Testis (tissue), 5 donors: ENCODE measurements at places on chromosomes 7 and 10. TPM values are rescaled to one million over a fixed set of nuclear protein-coding genes. Genes with fewer than 3 reads are reported as not detected.

The ZNF277 gene
- 14.6 TPM for polyA plus RNA-seq

The ANKRD1 gene
- polyA plus RNA-seq, result 2.1 TPM

The TMEM60 gene
- polyA plus RNA-seq, result 27.9 TPM

The PNLIP gene
- polyA plus RNA-seq, result not detected

The PTPRZ1 gene
- 2.2 TPM for polyA plus RNA-seq

The CC2D2B gene
- polyA plus RNA-seq, result 16.5 TPM

The ICA1 gene
- 90.3 TPM for polyA plus RNA-seq

The ACSL5 gene
- polyA plus RNA-seq, result 20.1 TPM

The BTBD16 gene
- 21.3 TPM for polyA plus RNA-seq

The IFIT1 gene
- polyA plus RNA-seq, result 14.8 TPM

The MYO3A gene
- polyA plus RNA-seq, result 9.5 TPM

The TFR2 gene
- polyA plus RNA-seq, result 1.1 TPM

The MOGAT3 gene
- polyA plus RNA-seq, result not detected

The COL13A1 gene
- polyA plus RNA-seq, result 2.5 TPM

The GCK gene
- polyA plus RNA-seq, result 0.90 TPM

The MBL2 gene
- polyA plus RNA-seq, result 0.08 TPM

The DPYSL4 gene
- 13.9 TPM for polyA plus RNA-seq

The AGMO gene
- 13.1 TPM for polyA plus RNA-seq

The RSU1 gene
- 38.4 TPM for polyA plus RNA-seq

GRCh38 chr10:132707121-132707775 is 78.7 kb downstream of the NKX6-2 start:
- no peak for DNase-seq

DNA sequence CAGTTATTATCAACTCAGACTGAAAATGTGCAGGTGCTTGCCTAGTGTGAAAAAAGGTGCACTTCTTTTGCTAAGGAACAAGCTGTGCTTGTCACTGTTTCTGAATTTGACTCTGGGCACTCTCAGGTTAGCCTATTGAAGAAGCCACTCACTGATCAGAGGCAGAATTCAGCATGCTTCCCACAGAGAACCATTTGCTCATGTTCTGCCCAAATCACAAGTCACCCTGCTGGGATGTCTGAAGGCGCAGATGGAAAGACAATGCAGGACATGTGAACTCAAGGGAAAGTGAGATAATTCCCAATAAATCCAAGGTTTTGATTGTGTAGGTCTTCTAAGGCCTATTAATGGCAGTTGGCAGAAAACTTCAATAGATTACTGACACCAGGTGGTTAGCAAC is 47.8 kb upstream of the CSTF2T start:
- no peak for DNase-seq

- DNase-seq, result no peak
Measured at GRCh38 chr10:127928021-127928806, 21.3 kb downstream of the PTPRE start.

GRCh38 chr7:130500463-130500862 is 8.6 kb downstream of the MEST start:
- no peak for DNase-seq

DNA sequence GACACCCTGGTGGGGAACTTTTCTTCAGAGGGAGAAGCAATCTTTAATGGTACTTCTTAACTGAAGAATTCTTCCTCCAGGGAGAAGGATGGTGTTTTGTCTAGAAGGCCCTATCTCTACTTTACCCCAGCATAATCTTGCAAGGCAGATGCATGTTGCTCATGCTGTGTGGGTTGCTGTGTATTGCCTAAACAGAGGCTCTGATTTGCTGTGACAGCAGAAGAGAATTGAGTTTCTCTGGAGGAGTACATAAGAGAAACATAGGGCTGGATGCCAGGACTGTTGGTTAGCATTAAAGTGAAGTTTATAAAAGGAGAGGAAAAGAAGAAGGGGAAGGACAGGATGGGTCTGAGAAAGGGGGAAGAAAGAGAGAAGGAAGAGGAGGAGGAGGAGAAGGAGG is 248.1 kb upstream of the HPS1 start:
- DNase-seq, result no peak

GRCh38 chr10:57222603-57223002 is 861.5 kb upstream of the ZWINT start:
- no peak for DNase-seq

DNA sequence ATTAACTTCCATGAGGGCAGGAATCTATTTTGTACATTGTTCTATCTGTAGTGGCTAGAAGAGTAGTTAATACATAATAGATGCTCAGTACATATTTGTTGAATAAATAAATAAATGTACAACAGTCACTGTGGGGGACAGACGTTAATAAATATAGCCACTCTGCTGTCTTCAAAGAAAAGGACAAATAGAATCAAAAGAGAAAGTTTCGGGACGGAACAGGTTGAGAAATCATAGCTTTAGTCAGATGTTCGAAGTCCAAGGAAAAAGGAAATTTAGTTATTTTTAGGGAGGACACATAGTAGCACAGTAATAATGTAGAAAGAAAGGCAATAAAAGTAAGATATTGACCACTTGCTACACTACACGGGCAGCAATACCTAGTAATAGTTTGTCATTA is 861.4 kb downstream of the PCDH15 start:
- DNase-seq, result no peak

- DNase-seq, result no peak
Measured at GRCh38 chr7:48350515-48350914, 179.3 kb downstream of the ABCA13 start.

DNA sequence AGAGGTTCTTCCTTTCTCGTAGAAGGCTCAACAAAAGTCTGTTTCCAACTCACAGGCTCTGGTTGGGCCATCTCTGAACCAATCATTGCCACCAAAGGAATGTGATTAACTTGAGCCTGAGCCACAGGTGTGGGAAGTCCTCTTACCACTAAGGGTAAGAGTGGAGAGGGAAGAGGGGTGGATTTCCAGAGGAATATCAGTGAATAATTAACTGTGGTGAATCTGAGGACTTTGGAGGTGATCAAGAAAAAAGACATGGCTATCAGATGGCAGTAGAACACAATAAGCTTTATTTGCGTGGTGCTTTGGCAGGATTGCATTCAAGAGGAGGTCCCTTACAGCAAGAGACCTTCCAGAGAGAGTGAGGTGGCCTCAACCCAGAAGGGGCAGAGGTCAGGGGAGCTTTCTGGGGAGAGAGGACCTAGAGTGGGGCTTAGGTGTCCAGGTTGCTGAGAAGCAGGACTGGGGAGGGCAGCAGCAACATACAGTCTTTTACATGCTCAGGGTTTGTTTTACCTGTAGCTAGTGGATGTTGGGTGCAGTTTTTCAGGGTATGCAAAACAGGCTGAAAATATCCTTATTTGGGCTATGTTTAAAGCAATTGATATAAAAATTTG is 61.4 kb downstream of the BBS9 start:
- DNase-seq, result no peak

DNA sequence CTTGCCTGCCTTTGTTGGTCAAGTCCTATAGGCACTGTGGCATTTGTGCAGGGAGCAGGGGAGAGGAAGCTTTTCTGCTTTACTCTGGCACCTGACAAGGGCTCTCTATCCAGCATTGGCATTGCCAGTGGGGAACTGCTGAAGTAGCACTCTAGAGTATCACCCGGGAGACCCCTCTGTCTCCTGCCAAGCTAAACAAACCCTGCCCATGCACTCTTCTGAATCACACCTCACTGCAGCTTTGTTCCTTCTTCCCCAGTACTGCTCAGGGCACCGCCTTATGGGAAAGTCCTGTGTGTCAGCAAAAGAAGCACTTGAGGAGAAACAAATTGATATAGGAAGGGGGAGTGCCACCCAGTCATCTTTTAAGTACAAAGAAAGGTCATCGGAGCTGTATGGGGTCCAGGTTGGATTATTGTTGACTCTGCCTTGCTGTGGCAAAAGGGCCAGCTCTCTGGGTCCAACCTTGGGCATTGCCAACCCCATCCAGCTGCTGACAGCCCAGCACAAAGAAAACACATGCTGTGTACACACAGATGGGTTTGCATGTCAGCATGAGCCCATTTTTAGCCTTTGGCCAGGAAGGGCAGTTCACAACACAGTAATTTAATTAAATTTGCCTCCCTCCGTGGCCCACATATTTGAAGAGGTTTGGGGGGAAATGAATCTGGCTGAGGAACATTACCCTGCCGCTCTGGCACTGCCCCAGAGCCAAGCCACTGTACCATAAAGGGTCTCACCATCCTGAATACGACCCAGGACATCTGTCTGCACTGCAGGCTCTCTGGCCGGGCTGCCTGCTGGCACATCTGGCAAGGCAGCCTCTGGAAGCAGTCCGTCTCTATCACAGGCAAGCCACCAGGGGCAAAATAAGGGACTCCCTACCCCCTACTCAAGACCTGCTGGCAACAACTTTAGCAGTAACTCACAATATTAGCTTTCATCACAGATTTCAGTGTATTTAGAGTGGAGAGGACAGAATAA is 13.1 kb downstream of the LRRC4 start:
- DNase-seq, result no peak

- DNase-seq, result no peak
Measured at GRCh38 chr7:48147078-48147591, 24.1 kb upstream of the ABCA13 start.

- no peak for DNase-seq
Measured at GRCh38 chr10:64303566-64303965, 782.4 kb downstream of the REEP3 start.

- DNase-seq, result no peak
Measured at GRCh38 chr7:67843001-67843565, 846.5 kb downstream of the TYW1 start.

GRCh38 chr10:111034598-111035310 is 42.1 kb upstream of the ADRA2A start:
- DNase-seq, result no peak

- no peak for DNase-seq
Measured at GRCh38 chr7:8178353-8178752, 83.6 kb downstream of the ICA1 start.

DNA sequence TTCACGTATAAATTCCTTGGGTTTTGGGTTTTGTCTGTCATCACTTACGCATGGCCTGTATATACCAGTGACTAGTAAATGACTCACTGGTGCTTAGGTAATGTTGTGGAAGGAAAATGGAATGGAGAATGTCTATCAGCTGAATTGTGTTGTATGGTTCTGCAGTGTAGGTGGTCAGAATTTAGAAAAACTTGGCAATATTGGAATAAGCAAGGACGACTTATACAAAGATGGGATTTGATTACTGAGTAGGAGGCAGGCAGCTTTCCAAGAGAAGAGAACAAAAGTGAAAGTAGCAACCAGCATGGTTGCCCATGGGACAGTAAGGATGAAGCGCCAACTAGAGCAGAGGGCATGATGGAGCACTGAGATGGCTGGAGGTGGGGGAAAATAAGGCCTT is 168.6 kb upstream of the CSTF2T start:
- no peak for DNase-seq

DNA sequence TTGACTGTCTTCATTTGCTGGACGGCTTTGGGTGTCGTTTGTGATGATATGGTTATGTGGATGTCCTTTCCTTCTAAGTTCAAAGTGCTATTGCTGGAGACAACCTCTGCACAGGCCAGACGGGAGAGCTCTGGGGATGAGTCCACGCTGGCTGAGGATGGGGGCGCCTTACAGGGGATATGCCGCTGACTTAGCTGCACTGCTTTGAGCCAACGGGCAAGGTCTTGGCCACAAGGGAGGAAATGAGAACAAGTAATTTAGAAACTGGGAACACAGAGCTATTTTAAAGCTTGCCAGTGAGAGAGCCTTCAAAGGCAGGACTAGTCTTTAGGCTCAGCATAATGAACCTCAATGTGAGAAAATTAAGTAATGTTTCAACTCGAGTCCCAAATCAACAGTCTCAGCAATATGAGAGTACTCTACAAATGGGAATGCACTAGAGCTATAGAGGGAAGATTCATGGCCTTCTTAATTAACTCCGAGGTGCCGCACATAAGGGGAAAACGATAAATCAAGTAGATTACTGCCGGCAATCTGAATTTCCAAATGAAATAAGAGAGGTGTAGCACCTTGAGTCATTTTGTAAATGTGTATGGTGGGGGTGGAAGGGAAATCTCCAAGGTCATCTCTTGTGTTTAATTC is 209.3 kb downstream of the JAZF1 start:
- DNase-seq, result no peak

GRCh38 chr10:13717936-13718772 is 131.4 kb downstream of the PRPF18 start:
- DNase-seq, result peak; percentile 62

- no peak for DNase-seq
Measured at GRCh38 chr7:143050931-143051330, 1.2 kb upstream of the OR6V1 start.

DNA sequence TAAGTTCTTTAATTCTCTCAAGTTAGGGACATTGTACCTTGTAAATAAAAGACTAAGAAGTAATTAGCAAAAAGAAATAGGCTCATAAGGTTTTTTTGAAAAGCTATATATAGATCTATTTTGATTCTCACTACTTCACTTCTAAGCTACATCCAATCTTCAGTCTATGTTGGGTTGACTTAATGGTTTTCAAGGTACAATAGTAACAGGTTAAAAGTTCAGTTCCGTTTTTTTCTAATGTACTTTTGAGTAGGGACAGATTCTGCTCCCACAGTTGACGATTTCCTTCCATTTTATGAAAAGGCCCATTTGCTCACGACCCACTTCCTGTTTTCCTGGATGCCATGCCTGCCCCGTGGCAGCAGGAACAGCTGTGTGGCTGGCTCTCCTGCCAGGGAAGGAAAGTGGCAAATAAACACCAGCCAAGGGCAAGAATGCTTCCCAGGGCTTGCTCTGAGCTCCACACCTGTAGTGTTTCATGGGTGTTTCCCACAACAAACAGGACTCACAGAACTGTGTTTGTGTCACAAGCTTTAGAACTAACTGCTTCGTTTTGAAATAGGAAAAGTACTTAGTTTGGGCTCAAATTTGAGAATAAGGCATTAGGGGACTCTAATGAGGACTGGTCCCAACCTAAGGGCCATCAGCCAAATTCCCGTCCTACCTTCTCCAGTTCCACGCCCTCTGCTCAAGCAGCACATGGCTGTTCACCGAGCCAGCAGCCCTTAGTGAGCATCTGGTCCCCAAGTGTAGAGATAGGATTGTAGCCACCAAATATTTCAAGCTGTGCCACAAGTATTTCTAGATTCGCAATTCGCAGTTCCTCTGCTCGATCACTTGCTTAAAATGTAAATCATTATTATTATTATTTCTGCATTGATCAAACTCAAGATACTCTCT is 240.7 kb downstream of the COBL start:
- no peak for DNase-seq

DNA sequence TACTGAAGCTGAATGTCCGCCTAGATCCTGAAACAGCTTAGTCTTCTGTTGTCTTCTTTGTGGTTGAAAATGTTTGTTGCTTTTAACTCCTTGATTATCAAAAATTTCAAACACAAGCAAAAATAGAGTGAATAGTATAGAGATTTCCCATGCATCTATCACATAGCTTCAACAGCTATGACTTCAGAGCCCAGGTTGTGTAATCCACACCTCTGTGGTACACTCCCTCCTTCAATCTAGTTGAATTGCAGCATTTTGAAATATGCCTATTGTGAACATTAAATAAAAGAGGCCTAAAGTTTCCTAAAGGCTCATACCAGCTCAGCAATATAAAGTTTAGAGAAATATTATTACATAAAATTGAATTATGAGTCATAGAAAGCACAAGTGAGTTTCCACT is 204.7 kb upstream of the HDAC9 start:
- DNase-seq, result no peak

GRCh38 chr7:135273581-135273980 is 39.9 kb downstream of the STRA8 start:
- DNase-seq, result no peak

GRCh38 chr10:98128802-98129201 is 5.7 kb upstream of the R3HCC1L start:
- DNase-seq, result no peak

GRCh38 chr10:99605351-99605750 is 14.9 kb downstream of the SLC25A28 start:
- DNase-seq, result no peak
